ENCODE measurements at places on chromosomes 2 and 18. TPM values are rescaled to one million over a fixed set of nuclear protein-coding genes. Genes with fewer than 3 reads are reported as not detected.

DNA sequence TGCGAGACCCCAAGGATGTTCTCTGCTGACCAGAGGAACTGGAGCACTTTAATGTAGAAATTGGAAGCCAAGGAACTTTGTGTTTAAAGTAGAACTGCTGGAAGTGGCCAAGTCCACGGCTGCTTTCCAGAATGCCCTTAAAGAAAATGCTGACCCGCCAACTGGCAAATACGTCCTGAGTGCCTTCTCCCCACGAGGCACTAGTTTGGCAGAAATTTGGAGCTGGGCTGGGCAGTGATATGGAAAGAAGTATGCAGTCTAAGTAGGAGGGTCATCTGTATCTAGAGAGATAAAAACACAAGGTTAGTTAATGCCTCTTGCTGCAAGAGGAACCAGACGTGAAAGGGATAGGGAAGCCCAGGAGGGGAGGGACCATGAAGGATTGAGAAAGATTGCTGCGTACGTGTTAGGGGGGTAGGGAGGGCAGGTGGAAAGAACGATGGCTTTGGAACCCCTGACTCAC is 59.3 kb upstream of the RFX8 start:
- H3K4me1 ChIP-seq, result no peaks in the 10 kb centered on the region
- no peaks in the 10 kb centered on the region for H3K36me3 ChIP-seq
- no peak overlapping the region for H3K27ac ChIP-seq
- no peak for DNase-seq
- H3K27me3 ChIP-seq, result no peaks in the 10 kb centered on the region
- H3K4me3 ChIP-seq, result no peak overlapping the region

- peak; percentile 11 for DNase-seq
- no peak overlapping the region for H3K4me3 ChIP-seq
- 0 out of 2 replicates have a peak, but pooled peaks cover 4% of the 10 kb centered on the region for H3K27me3 ChIP-seq
- H3K36me3 ChIP-seq, result no peaks in the 10 kb centered on the region
- H3K4me1 ChIP-seq, result no peaks in the 10 kb centered on the region
- H3K27ac ChIP-seq, result no peak overlapping the region
Measured at GRCh38 chr18:13141209-13141608, 77.4 kb upstream of the LDLRAD4 start.

DNA sequence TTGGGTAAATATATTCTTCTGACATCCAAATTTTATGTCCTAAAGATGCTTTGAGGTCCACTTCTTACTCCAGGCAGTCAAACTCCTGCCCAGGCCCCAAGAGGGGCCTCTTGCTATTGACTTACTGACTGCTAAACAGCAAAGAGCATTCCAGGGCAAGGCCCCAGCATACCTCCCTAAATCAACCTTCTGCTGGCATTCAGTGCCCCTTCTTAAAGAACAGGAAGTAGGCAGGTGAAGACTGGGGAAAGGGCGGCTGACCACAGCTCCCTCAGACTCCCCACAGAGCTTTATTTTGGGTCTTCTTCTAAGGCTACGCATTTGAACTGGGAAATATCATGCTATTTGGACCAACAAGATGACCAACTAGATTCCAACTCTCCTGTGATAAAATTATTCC is 68.9 kb downstream of the USP40 start:
- peaks cover 28% of the 10 kb centered on the region for H3K4me1 ChIP-seq
- H3K36me3 ChIP-seq, result peaks cover 23% of the 10 kb centered on the region
- no peaks in the 10 kb centered on the region for H3K27me3 ChIP-seq
- no peak overlapping the region for H3K27ac ChIP-seq
- no peak for DNase-seq

DNA sequence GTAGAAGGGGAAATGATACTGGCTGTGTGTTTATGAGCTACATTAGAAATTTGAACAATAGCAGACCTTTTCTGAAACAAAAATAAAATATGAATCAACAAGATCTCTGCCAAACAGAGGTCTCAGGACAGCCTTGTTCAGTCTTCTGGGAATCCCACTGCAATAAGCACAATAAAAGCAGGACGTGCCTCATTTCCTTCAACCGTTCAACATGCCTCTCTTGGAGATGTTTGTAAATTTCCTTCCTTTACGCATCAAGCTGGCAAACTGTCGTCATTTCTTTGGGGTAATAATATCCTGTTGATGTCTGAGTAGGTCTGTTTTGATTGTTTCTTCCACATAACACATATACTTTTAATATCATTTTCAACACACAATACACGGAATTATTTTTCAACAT is 77.2 kb downstream of the TCF4 start:
- no peaks in the 10 kb centered on the region for H3K36me3 ChIP-seq
- peak overlapping the region; percentile 6 for H3K4me3 ChIP-seq
- peak overlapping the region; percentile 84 for H3K27ac ChIP-seq
- peak; percentile 51 for DNase-seq
- no peaks in the 10 kb centered on the region for H3K27me3 ChIP-seq

The SULT1C4 gene
- not detected for total RNA-seq

All from PC-3 (cell line).